ENCODE measurements at places on chromosomes 7 and 10.

- DNase-seq: no peak
Measured at GRCh38 chr7:51950813-51951212, 634.2 kb upstream of the COBL start.

DNA sequence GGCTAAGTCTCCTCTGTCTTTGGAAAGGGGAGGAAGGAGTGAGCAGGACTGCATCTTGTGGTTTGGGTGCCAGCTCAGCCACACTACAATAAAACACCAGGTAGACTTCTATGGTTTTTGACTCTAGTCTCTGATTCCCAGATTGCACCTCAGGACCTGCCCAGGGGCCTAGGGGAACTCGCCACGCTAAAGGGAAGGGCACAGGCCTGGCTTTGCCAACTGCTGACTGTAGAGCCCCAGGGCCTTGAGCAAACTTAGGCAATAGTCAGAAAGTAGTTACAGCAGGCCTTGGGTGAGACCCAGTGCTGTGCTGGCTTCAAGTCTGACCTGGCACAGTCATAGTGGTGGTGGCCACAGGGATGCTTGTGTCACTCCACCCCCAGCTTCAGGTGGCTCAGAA lies 24.2 kb upstream of the PRR15 start:
- no peak for DNase-seq

GRCh38 chr7:116786791-116787443 lies 75.5 kb upstream of the CAPZA2 start:
- DNase-seq: no peak

DNA sequence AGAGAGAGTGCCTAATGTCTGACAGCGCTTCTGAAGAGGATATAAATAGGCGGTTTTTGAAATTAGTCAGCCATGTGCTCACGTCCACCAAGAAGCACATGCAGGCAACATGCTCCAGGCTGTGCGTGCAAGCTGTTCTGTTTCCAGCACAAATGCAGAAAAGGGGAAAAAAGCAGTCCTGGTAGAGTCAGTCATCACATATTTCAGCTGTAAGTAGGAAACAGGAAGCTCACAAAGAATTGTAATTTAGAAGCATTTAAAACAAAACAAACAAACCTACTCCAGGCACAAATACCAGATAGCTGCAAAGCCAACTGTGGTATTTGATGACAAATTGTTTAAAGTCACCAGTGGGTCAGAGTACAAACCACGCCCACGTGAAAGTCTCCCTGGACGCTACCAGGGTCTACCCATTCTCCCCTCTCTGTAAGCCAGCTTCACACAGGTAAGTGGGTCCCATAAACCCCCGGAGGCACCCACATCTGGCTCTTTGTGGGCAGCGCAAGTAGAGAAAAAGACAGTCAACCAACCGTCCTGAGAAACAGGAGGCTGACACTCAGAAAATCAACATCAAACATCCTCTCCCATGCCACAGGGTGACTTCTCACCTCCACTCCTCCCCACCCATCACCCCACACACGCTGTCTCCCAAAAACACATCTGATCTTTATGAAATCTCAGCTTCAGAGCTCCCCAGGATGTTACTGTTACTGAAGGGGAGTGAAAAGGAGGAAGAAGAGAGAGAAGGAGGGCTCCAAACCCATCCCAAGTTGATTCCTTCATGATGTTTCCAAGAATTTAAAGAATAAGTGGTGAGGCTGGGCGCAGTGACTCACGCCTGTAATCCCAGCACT lies 186.4 kb downstream of the FAM107B start:
- no peak for DNase-seq

DNA sequence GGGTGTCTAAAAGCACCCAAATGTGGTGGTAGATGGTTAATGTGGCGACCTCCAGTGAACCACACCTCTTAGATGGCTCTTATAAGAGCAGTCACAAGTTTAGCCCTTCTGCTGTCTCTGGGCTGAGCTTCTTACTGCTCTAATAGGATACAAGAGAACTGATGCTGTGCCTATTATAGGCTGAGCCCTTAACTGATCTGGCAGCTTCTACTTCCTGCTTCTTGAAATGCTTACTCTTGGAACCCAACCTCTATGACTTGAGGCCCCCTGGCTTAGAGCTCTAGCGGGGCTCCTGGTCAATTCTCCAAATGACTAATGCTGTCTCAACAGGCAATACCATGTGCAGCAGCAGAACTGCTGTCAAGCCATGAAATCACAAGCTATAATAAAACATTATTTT lies 35.0 kb upstream of the LSM8 start:
- DNase-seq: peak; percentile 34

DNA sequence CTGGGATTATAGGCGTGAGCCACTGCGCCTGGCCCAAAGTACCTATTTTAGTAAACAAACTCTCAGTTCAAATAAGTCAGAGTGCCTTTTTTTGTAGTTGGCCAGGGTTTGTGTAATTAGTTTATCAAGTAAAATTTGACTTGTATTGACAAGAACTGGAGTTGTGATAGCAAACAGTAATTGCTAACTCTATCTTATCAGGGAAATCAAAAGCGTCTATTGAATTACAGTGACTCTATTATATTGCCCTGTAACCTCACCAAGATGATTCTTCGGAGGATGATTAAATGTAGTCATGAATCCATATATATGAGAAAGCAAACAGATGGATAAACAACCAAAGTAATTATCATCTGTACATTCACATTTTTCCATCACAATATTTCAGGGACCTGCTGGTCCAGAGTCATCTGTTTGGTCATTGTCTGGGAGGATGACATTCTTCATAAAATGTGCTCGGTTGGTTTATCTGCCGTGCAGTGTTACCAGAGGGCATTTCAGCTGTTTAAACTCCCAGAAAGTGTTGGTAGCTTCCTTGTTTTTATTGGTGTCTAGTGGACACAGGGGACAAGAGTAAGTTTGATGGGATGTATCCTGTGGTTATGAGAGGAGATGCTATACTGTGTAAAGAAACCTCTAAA lies 35.6 kb downstream of the DOCK1 start:
- no peak for DNase-seq

DNA sequence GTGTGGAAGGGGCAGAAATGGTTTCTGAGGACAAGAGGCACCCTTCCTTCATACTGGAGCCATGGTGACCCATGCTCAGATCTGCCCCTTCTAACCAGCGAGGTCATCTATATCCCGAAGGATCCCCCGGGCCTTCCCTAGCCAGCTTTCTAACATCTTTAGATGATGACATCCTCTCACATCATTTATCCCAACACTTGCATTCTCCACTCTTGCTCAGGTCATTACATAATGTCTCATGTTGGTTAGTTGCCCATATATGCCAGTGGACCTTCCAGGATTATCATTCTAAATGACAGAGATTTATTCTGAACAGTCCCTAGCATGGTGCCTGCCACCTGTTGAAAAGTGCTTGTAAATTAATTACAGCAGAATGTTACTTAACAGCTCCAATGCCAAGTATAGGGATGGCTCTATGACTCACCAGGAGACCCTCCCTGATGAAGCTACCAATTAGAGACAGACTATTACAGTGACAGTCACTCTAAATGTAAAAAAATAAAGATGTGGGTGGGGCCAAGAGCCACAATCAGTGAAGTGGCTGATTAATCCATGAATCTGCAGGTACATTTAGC lies 22.6 kb upstream of the ABLIM1 start:
- DNase-seq: no peak

GRCh38 chr10:88157981-88158465 lies 294.6 kb downstream of the PTEN start:
- DNase-seq: no peak

DNA sequence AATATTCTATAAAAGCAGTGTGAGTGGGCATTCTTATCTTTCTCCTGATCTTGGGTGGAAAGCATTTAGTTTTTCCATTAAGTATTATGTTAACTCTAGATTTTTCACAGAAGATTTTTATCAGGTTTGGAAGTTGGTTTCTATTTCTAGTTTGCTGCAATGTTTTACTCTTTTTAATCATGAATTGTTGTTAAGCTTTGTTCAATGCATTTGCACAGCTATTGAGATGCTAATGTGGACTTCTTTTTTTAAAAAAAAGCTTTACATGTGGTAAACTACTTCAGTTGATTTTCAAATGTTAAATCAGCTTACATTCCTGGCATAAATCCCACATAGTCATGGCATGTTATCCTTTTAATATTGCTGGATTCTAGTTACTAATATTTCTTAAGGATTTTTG lies 363.6 kb upstream of the NRP1 start:
- DNase-seq: no peak

DNA sequence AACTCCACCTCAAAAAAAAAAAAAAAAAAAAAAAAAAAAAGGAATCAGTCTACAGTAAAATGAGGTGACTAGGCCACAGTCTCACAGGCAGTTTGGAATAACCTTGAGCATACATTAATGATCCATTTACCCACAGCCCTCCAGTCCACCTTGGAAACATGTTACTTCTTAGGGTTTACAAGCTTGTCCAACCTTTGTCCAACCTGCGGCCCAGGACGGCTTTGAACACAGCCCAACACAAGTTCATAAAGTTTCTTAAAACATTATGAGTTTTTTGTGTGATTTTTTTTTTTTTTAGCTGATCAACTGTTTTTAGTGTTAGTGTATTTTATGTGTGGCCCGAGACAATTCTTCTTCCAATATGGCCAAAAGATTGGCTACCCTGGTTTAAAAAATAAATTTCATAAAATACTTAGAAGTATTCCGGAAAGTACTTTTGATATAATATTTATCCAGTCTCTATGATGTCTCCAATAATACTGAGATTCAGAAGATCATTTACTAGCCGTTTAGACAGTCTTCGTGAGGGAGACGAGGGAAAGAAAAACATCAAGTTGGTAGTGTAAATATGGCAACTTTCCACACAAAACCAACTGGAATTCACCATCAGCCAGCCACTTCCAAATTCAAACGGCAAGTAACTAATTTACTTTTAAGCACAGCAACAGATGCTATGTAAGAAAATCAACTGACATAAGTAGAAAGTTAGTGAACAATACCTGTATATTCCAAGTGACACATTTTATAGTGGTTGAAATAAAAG lies 9.9 kb downstream of the BAZ1B start:
- DNase-seq: no peak

DNA sequence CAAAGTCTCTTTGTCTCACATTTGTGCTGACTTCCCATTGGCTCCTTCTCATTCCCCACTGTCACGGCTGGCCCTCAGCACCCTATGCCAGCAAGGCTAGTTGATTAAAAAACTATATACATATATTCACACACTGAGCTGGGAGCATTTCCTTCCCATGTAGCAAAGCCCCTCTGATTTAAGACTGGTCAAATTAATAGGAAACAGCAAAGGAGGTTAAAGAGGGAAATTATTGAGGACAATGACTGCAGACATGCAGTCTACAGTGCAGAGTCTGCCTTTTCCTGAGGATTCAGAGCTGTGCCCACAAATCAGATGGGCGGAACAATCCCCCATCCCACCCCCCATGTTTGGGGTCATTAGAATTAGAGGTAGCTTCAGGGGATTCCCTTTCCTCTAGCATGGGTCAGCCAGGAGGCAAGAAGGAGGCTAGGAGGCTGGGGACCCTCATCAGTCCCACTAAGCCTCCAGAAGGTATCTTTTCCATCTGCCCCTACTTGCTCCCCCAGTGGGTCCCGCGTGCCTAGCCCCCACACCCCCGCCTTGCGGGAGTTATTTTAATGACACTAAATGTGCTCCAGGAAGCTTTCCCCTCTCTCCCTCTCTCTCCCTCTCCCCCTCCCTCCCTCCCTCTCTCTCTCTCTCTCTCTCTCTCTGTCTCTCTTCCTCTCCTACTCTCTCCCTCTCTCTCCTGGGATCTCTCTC lies 9.8 kb upstream of the DLX6 start:
- no peak for DNase-seq

DNA sequence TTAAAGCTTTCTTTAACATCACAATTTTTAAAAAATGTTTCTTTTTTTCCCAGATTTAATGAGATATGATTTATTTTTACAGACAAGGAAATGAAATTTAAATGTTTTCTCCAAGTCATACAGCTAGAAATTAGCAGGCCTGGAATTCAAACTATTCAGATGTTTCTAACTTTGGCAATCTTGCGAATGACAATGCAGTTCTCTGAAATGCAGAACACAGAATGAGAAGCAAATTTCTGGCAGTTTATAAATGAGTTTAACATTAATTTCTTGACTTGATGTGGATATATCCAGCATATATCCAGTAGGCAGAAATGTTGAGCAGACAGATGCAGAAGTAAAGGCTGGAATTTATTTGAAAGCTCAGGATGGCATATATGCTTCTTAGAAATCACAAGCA lies 227.5 kb downstream of the THSD7A start:
- DNase-seq: no peak

DNA sequence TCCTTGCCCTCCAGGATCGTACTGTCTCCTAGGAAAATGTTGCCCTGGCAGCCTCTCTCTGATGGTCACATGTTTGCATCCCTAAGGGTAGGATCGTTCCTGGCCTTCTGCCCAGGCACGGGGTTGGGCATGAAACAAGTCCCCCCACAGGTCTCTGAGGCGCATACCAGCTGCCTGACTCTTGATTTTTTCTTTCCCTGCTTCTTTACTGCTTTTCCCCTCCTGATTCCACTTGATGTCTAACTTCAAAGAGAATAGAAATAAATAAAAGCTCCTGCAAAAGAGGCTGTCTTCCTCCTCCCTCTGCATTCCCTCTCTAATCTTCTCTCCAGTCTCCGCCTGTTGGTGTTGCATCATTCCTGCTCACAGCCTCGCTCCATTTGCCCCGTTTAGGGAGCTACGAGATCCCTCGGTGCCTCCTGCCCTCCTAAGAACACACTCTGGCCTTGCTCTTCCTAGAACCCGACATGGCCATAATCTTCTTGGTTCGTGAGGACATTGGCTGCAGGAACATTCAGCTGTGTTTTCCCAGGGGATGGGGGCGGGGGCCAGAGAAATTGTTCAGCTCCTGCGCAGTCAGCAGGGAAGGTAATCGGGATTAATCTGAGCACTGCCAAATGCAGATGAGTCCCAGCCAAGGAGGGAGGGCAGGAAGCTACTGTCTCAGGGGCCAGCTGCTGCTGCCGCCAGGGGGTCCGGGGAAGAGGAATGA lies 26.0 kb downstream of the LEP start:
- DNase-seq: no peak

DNA sequence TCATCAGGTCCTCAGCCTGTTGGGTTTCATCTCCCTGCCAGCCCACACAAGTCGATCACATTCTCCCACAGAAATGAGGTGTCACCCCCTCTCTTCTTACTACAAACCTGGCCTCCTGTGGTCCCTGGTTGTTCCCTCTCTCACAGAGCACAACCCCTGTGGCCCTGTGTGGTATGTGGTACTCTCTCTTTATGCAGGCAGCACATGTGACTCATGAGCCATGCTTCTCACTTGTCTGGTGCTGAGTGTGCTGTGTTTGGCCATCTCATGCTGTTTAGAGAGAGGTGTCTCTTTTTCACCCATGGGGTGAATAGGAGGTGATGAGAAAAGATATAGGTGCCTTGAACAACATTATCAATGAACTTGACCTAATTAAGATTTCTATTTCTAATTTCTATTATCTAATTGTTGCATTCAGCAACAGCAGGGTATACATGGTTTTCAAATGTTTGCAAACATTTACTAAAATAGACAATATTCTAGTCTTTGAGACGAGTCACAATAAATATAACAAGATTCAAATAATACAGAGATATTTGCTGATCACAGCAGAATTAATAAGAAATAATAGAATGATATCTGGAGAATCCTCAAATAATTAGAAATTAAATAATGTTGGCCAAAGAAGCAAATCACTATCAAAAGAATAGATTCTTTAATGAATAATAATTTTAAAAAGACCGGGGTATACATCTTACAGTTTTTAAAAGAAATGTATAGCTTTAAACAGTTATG lies 633.8 kb upstream of the IGFBP3 start:
- no peak for DNase-seq
